ENCODE measurements at places on chromosomes 3 and 15.

- no peak for DNase-seq
Measured at GRCh38 chr3:16503191-16503776, 10.2 kb downstream of the RFTN1 start.

DNA sequence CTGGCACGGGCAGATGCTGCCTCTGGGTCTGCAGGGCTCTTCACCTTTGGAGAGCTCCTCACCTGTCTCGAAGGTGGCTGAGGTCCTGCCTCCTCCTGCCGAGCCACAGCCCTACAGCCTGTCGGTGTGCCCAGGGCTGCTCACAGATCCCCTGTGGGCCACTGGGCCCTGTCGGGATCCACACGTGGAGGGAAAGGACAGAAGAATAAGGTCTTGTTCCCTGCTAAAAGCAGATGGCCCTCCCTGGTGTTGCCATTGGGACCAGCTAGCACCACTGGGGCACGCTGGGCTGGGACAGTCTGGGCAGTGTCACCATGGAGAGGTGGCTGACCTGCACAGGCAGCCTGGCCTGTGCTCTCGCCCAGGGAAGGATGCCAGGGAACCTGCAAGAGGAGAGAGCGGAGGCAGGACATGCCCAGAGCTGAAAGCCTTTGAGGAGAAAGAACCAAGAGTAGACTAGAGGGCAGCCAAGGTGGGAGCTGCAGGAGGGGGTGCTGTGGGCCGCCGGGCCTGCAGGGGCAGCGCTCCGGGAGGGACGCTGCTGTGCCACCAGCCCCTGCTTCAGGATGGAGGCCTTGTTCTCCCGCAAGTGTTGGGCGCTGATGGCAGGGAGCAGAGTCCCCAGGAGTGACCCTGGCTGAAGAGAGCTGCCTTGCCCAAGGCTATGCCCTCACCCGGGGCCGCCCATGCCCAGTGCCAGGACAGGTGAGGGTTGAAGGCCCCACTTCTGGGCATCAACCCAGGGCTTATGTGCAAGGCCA is 210.2 kb downstream of the XXYLT1 start:
- no peak for DNase-seq

DNA sequence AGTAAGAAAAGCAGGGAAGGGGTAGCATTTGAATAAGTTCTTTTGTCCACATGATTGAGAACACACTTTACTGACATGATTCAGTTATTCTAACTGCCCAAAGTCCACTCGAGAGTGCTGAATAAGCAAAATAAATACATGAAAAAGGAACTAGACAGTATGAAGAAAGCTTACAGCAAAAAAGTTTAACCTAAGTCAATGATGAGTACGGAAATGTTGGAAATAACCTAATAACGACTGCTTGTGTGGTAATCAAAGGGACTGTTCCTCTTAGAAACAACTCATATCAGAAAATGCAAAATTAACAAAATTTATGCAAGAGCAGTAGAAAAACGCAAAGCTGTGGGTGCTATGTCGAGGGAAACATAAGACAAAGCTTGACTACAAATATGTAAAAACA is 36.6 kb downstream of the DMXL2 start:
- no peak for DNase-seq

GRCh38 chr15:71228403-71228802 is 113.1 kb downstream of the THSD4 start:
- DNase-seq = no peak

DNA sequence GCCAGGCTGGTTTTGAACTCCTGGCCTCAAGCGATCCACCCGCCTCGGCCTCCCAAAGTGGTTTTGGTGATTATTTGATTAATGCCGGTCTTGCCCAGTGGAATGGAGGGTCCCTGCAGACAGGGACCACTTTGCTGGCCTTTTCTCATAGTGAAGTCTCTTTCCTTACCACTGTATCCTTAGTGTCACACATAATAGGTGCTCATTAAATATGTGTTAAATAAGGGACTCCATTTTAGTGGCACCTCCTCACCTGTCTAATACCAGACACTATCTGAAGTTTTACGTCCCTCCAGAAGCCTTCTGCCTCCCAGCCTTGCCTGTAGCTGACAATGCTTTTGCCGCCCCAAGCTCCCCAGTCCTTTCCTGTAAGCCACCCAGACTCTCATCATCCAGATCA is 91.3 kb downstream of the AAGAB start:
- no peak for DNase-seq

- DNase-seq = no peak
Measured at GRCh38 chr3:192855434-192855833, 62.2 kb downstream of the MB21D2 start.

DNA sequence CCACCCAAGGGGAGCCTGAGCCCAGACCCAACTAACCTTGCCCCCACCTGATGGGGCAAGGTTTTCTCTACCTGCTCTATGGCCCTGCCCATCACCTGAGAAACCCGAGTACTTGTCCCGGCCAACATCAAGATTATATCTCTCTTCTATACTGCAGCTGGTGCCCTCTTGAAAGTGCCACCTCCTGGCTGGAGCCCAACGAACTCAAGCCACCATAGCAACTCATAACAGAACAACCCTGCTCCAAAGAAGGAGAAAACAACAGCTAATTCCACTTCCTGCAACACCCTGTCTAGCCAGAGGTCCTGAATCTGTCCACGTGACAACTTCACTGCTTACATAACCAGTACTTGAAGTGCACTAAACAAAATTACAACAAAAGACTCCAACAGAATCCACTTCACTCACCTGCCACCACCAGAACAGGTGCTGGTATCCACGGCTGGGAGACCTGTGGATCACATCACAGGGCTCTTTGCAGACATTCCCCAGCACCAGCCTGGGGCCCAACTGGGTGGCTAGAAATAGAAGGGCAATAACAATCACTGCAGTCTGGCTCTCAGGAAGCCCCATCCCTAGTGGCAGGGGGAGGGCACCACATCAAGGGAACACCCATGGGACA is 49.2 kb downstream of the PIERCE2 start:
- DNase-seq = no peak

DNA sequence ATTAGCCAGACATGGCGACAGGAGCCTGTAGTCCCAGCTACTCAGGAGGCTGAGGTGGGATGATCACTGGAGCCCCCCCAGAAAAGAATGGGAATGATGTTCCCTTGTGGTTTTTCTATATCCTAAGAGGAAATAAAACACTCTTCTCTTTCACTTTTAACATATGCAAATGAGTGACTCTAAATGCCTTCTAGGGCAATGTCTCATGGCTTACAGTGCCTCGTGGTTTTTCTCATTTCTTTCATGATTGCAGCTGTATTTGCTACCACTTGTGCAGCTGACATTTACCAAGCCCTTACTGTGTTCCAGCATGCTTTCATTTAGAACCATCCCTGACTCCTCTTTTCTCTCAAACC is 26.4 kb downstream of the STOML1 start:
- no peak for DNase-seq

- DNase-seq = no peak
Measured at GRCh38 chr3:142159083-142159740, 9.9 kb upstream of the TFDP2 start.
